Urinary bladder (tissue), 4 donors: ENCODE measurements at places on chromosomes 3 and 15. TPM values are rescaled to one million over a fixed set of nuclear protein-coding genes. Genes with fewer than 3 reads are reported as not detected.

- DNase-seq, result no peak
These were observed 320.3 kb upstream of the TGFBR2 start for GRCh38 chr3:30286007-30286669.

DNA sequence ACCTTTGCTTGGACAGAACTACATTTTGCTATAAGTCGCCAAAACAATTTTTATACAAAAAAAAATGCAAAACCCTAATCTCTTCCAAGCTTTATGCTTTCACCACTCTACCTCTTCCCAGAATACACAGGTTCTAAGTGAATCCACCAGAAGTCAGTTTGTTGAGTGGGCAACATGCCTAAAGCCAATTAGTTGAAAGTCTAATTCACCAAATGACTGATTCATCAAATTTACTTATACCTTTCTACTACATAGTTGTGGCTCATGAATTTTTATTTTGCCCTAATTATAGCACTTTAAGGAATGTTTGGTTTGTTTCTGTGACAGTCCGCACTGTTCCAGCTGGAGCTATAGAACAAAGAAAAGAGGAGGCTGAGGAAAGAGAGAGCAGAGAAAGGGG lies 265.9 kb upstream of the TGFBR2 start:
- DNase-seq, result no peak

GRCh38 chr15:91803260-91803659 lies 50.2 kb upstream of the SLCO3A1 start:
- no peak for DNase-seq

Gene ISLR
- 82.1 TPM for polyA plus RNA-seq

GRCh38 chr3:150789451-150789850 lies 26.5 kb upstream of the SIAH2 start:
- no peak for DNase-seq

DNA sequence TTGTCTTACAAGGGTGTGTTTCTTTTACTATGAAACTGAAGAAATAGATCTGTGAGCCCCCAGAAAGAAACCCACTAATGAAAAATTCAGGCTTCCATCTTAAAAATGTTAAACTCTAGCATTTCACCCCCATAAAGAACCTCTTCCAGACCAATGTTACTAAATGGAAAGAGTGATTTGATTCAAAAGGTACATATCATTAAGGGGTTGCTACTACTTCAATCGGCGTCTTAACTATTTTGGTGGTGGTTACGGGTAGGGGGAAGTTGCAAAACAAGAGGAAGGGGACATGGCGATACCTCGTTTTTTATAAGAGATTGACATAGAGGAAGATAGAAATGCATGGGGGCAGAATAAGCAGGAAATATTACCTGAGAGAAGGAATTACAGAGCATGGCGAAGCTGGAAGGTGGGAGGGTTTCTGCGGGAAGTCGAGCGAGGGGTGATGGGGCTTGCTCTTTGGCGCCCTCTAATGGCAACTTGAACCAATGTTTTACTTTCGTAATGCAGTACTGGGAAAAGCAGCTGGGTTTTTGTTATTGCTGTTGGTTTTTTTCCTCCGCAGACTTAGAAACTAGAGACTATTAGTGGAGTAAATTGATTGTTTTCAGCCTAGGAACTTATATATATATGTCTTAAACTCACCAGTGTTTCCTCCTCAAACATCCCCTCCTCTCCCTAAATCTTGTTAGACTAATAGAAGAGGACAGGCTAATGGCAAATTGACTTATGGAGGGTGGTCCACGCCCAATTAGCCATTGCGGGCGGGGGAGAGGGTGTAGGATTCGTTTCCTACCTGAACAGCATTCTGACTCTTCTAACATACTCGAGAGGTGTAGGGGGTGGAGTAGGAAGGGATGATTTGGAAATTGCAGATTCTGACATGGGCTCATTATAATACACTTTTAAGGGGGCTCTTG lies 11.3 kb upstream of the SOX2 start:
- DNase-seq, result no peak

DNA sequence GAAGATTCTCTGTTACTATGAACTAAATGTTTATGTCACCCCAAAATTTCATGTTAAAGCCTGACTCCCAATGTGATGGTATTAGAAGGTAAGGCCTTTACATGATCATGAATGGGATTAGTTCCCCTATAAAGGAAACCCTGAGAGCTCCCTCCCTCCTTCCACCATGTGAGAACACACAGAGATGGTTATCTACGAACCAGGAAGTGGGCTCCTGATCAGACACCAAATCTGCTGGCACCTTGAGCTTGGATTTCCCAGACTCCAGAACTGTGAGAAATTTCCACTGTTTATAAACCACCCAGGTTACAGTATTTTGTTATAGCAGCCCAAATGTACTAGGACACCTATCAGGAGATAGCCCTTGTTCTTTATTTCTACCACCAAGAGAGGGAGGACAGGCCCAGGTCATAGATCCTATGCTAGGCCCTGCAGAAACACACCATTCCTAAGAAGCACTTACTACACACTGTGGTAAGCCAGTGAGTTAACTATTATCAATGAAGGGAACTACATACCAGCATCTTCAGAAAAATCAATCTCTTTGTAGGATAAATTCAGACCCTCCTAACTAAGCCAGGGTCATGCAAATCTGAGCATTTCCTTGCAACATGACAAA lies 59.0 kb downstream of the PRKAR2A start:
- DNase-seq, result no peak

- DNase-seq, result peak; percentile 20
These were observed 40.1 kb downstream of the TMEM44 start for GRCh38 chr3:194592798-194593752.

Gene SLC12A1
- 0.06 TPM for polyA plus RNA-seq

DNA sequence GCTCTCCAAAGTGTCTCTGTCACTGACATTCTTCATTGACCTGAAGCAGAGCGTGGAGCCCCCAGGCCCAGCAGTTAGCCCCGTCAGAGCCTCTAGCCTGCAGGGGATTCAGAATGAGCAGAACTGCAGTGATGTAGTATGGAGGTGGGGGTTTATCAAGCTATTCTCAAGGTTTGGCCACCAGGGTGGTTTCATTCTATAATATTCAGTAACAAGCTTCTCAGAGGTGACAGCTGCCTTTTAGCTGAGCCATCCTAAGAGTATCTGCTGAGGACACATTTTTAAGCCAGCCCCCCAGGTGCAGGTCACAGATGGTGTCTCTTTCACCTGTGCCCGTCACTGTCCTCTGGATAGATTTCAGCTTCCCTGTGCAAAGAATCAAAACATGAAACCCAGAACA lies 31.9 kb downstream of the CMTM7 start:
- no peak for DNase-seq

DNA sequence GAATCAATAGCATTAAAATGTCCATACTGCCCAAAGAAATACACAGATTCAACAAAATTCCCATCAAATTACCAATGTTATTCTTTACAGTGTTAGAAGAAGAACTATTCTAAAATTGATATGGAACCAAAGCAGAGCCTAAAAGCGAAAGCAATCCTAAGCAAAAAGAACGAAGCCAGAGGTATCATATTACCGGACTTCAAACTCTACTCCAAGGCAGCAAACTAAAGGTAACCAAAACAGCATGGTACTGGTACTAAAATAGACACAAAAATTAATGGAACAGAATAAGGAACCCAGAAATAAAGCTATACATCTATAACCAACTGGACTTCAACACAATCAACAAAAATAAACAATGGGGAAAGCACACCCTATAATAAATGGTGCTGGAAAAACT lies 167.5 kb downstream of the ADAMTS9 start:
- no peak for DNase-seq

Gene PLSCR4
- 45.2 TPM for polyA plus RNA-seq

Gene SAMMSON
- polyA plus RNA-seq, result 0.75 TPM

GRCh38 chr15:101652098-101652785 lies at the start of gene TM2D3:
Gene TM2D3, minus strand, starts transcription at chr15:101652381. Its CDS starts 20 bp downstream, at chr15:101652361.
- peak; percentile 76 for DNase-seq

- DNase-seq, result no peak
These were observed 40.2 kb downstream of the METTL6 start for GRCh38 chr3:15387171-15387581.

Gene SERPINI2
- 0.08 TPM for polyA plus RNA-seq

DNA sequence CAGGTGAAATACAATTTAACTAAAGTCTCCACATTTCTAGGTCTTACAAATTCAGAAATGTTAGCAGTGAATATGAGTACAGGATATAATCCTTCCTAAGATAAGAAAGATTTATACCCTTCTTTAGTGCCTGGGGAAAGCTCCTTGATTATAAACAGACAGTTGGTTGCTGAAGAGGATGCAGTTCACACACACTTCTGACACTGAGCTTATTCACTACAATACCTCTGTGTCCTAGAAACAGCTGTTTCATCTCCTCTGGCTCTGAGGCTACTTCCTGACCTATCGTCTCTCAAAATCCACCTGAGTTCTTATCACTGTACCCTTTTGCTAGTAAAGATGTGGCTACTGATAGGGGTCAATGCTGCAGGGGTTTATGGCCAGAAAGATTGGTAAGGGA lies 57.1 kb downstream of the TP63 start:
- DNase-seq, result no peak

Gene NR1I2
- polyA plus RNA-seq, result 0.11 TPM

Gene FBXO40
- not detected for polyA plus RNA-seq

GRCh38 chr15:80565398-80565797 lies 129.7 kb upstream of the ABHD17C start:
- no peak for DNase-seq

- no peak for DNase-seq
These were observed 143.5 kb downstream of the PDE8A start for GRCh38 chr15:85125056-85125661.

Gene FAM3D
- 2.1 TPM for polyA plus RNA-seq

Gene GALNT15
- 121 TPM for polyA plus RNA-seq

DNA sequence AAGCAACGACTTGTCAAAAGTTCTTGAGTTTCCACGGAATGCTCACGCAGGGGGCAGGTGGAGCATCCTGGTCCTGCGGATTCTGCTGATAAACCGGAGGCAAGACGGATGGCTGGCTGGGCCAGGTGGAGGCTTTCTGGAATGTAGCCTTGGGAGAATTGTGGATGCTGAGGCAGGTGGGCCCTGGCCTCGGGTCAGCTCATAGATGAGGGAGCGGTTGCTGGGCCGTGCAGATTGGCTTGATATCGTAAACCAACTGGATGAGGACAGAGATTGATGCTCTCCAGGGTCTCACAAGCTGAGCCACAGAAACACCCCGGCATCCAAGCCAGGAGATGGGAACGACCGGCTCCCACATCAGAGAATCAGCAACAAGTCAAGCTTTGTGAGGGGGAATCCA lies 50.0 kb upstream of the TFRC start:
- DNase-seq, result no peak

Gene GPR156
- polyA plus RNA-seq, result 3.0 TPM

Gene PLA2G4E
- polyA plus RNA-seq, result 0.03 TPM

DNA sequence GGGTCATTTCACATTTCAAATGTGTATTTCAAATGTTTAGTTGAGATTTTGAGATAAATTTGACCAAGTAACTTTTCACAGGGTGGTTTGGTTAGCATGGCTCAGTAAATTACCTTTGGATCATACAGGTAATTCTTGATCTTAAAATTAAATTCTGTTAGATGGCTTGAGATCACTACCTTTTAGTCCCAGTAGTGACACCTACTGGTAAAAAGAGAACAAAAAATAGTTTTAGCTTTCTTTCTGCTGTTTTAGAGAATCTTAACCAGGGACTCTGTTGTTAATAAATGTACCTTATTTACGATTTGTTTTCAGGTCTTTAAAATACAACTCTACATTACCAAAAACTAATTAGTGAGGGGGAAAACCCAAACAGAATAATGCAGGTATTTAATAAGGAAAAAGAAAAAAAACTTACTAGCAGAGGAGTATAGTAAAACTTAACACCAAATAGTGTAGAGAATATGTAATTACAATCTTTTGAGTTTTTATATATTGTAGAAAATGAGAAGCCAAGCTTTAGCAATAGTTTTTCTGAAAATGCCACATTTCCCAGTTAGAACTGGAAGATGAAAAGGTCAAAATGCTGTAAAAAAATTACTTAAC lies 620.3 kb upstream of the AGTR1 start:
- DNase-seq, result no peak

Gene ADGRG7
- polyA plus RNA-seq, result not detected

Gene PLD1
- 3.5 TPM for polyA plus RNA-seq

DNA sequence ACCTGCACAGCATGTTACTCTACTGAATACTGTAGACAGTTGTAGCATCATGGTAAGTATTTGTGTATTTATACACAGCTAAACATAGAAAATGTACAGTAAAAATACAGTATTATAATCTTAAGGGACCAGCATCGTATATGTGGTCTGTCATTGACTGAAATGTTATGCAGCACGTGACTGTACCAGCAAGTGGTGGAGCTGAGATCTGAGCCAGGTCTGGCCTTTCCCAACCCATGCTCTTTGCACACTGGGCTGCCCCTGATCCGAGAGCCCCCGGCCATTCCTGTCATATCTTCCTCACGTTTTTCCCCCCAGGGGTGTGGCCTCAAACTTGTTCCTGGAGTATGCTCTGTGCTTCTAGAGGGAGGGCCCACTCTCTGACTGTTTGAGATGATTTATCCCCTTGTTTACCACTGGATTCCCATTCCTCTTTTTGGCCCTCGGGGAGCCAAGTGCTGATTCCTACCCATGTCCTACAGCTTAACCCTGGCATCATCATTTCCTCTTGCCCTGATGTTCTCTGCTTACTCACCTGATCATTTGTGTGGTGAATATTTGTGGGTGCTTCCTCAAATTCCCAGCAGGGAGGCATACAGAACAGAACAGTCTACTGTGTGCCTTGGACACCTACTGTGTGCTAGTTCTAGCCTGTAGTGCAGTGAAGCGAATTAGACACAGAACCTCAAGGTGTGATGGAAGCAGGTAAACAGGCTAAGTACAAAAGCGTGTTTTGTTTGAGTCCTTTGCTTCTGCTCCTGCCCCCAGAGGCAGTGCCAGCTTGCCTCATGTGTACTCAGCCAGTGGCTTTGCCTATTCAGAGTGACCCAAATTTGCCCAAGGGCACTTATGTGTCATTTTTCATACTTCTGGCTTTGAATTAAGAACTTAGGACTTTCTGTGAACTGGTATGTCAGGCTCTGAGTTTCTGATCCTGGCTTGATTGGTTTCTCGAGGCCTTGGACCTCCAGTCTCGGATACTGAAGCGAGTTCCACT lies 21.0 kb downstream of the CSRNP1 start:
- no peak for DNase-seq

DNA sequence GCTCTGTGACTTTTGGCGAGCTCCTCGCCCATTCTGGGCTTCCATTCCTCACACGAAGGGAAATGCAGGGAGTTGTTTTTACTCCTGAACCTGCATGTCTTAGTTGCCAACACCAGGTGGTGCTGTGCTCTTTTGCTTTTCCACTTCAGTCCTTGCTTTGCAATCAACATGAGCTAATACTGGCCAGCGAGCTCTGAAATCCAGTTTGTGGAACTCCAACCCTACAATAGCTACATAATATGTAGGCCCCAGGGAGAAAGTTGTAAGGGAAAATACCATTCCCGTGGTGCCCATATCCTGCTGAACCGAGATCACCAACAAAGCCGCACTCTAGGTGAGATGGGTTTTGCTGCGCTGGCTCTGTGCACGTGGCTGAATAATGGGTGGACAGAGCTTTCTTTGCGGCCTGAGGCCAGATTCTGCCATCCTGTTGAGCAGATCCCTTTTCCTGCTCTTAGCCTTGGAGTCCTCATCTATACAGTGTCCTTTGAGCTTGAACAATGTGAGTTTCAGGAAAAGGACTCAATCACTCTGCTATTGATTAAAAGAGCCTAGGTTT lies 25.0 kb downstream of the LSM3 start:
- DNase-seq, result no peak
